ENCODE measurements at places on chromosomes 3 and 15.

DNA sequence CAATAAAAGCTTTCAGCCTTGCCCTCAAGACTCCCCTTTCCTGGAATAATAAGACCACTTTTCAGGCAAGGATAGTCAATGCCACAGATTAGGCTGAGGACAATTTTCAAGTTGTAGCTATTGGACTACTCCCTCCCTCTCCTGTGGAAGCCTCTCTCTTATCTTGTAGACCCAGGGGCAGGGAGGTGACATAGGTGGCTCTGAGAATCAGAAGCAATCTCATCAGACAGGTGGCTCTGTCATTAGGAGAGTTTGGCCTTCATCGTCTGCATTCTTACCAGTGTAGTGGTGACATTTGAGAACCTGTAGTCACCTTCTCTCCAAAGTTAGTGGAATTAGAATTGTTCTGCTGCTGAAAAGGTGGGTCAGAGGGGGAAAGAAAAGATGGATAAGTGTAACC is 80.0 kb downstream of the LARS2 start:
- no peak for DNase-seq

DNA sequence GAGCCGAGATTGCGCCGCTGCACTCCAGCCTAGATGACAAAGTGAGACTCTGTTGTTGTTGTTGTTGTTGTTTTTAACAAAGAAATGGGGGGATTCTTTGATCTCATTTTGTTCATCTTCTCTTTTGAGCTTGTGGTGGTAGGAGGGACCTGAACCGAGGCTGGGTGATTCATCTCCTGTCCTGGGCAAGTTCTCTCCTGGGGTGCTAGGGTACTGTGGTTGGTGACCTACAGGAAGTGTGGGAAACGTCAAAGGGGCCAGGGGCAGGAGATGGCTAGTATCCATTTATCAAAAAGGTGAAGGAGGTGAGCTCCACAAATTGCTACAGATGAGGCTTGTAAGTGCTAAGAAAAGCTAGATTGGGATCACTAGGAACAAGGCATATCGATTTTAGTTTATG is 14.3 kb downstream of the PPCDC start:
- DNase-seq, result no peak

- DNase-seq, result no peak
Observed at GRCh38 chr15:48090115-48090514, 30.7 kb upstream of the SLC24A5 start.

DNA sequence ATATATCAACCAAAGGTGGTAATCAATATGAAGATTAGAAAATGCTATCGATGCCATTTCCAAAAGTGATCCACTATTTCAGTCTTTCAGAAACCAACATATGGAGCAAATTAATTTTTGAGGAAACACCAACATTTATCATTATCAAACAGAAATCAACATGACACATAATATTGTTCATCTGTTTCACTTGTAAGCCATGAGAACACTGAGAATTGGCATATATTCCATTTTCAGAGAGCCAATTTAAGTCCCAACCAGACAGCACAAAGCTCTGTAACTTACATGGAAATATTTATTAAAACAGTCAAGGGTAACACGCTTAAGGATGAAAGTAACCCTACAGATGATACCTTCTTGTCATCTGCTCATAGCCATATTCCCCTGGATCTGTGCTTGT is 37.6 kb upstream of the STRIT1 start:
- DNase-seq, result no peak

GRCh38 chr3:73766599-73767381 is 142.0 kb upstream of the PDZRN3 start:
- no peak for DNase-seq

DNA sequence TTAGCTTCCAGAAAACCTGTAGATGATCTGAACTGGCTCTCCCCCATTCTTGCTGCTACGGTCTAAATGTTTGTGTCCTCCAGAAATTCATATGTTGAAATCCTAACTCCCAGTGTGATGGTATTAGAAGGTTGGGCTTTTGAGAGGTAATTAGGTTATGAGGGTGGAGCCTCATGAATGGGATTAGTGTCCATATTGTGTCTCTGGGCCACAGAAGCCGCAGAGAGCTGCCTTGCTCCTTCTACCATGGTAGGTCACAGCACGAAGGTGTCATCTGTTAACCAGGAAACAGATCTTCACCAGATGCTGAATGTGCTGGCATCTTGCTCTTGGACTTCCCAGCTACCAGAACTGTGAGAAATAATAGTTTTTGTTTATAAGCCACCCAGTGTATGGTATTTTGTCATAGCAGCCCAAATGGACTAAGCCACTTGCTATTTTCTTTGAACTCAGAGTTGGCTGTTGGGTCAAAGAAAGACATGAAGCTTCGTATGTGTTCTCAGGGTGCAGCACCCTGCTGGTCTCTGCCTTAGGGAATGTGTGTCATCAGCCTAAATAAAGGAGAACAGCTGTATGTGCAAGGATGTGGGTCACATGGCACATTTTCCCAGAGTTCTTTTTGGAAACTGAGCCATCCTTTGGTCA is 317.5 kb upstream of the SLCO3A1 start:
- no peak for DNase-seq

DNA sequence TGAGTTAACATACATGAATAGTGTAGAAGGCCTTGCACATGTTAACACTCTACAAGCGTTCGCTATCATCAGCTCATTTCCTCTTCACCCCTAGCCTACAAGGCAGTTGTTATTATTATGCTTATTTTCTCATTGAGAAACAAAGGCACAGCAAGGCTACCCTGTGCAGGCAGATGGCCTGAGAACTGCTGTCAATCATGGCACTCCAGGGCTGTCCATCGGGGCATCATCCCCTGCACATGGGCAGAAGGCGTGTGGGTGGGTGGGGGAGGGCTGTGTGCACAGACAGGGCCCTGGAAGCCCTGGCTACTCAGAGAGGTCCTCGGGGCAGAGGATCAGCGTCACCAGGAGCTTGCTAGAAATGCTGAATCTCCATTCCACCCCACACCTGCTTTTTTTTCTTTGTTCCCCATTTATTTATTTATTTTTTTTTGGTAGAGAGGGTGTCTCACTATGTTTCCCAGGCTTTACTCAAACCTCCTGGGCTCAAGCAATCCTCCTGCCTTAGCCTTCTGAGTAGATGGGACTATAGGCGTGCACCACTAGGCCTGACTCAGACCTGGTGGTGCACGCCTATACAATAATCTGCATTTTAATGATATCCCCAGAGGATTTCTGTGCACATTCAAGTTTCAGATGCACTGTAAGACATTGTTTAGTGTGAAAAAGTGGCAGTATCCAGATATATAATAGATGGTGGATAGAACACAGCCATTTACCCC is 9.6 kb upstream of the ZXDC start:
- DNase-seq, result no peak

DNA sequence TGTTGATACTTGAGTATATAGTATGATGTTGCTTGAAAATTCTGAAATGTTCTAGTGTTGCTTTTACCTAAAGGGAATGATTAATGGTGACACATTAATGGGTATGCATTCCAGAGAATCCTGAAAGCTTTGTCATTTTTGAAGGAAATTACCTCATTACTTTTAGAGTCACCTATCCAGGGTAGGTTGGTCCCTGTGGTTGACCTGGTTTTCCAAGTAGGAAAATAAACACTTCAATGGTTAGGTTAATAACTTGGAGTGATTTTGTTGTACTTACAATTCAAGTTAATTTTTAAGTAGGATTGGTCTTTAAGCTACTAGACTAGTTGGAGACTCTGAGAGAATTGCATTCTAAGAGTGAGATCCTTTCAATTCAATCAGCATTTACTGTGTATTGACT is 31.0 kb downstream of the MITF start:
- no peak for DNase-seq

DNA sequence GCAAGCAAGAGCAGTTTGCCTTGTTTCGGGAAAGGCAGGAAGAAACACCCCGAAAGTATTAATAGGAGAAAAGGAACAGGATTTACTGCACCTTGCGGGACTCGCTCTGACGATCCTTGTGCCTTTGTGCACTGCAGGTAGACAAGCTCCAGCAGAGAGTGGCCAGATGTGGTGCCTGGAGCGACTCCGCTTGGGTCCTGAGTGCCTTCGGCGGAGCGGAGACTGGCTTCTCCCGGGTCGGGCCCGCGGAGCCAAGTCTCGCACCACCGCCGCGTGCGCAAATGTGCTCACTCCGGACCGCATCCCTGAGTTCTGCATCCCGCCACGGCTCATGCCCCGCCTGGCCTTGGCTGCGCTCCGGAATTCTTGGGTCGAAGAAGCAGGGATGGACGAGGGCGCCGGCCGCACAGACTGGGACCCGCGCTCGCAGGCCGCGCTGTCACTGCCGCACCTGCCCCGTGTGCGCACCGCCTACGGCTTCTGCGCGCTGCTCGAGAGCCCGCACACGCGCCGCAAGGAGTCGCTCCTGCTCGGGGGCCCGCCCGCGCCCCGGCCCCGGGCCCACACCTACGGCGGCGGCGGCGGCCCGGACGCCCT is 769 bp downstream of the C2CD4A start:
- peak; percentile 16 for DNase-seq

- DNase-seq, result no peak
Observed at GRCh38 chr3:144272680-144273079, 301.1 kb downstream of the DIPK2A start.
